CD8-positive, alpha-beta memory T cell (primary cell): ENCODE measurements at places on chromosomes 1 and 21.

DNA sequence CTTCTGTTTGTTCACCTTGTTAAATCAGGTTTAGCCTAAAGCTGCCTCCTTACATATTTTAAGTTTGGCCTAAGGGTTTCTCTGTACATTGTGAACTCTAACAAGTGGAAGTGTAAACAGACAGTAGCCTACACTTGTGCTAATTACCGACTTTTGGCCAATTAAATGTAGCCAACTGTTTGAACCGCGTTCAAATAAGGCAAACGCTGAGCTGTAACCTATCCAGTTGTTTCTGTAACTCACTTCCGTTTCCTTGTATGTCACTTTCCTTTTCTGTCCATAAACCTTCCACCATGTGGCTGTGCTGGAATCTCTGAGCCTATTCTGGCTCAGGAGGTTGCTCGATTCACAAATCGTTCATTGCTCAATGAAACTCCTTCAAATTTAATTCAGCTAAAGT is 8.0 kb upstream of the FCAMR start:
- DNase-seq, result no peak

- DNase-seq, result no peak
Observed at GRCh38 chr21:36109868-36110267, 25.0 kb upstream of the CBR3 start.

GRCh38 chr21:25813917-25814316 is 79.1 kb downstream of the GABPA start:
- DNase-seq, result no peak

DNA sequence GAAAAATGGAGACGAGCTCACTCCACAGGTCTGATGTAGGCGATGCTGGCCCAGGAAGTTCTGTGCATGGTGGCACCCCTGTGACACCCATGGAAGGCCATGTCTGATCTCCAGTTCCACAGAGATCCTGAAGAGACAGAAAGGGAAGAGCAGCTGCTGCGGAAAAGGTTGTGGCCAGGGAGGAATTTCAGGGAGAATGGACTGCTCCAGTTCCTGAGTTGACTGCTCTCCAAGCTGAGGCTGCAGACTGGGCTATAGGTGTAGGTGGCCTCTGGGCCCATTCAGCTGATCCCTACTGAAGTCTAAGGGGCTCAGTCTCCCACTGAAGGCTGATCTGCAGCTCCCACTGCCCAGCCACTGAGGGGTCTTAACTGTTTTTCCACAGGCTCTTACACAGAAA is 89.2 kb downstream of the ETS2 start:
- DNase-seq, result no peak

DNA sequence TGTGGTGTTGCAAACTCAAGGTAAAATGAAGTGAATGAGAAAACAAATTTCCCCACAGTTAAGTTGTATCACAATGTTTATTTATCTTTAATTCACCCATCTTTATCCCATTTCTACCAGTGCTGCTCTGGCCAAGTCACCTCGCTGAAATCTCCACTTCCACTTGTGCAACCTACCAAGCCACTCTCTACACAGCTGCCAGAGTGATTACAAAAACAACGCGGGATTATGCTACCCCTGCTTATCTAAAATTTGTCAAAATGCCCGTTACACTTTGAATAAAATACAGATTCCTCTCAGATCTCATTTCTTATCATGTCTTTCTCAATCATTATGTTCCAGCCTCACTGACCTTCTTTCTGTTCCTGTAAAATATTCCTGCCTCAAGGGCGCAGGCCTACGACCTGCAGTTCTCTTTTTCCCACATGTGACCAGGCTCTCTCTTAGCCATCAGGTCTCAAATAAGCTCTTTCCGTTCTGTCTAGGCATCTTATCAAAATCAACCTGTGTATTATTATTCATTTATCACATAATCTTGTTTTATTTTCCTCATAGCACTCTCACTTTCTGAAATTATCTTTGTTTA is 95.6 kb downstream of the NTMT2 start:
- no peak for DNase-seq

GRCh38 chr1:23555270-23555985 is 3.9 kb downstream of the ID3 start:
- no peak for DNase-seq

- no peak for DNase-seq
Observed at GRCh38 chr1:17624611-17625233, 85.2 kb downstream of the ARHGEF10L start.

DNA sequence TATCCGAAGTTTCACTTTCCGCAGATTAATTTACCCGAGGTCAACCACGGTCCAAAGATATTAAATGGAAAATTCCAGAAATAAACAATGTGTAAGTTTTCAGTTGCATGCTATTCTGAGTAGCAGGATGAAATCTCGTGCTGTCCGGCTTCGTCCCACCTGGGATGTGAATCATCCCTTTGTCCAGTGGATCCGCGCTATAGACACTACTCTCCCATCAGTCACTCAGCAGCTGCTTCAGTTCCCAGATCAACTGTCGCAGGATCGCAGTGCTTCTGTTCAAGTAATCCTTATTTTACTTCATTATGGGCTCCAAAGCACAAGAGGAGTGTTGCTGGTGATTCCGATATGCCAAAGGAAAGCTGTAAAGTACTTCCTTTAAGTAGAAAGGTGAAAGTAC is 8.3 kb upstream of the LRP8 start:
- no peak for DNase-seq

DNA sequence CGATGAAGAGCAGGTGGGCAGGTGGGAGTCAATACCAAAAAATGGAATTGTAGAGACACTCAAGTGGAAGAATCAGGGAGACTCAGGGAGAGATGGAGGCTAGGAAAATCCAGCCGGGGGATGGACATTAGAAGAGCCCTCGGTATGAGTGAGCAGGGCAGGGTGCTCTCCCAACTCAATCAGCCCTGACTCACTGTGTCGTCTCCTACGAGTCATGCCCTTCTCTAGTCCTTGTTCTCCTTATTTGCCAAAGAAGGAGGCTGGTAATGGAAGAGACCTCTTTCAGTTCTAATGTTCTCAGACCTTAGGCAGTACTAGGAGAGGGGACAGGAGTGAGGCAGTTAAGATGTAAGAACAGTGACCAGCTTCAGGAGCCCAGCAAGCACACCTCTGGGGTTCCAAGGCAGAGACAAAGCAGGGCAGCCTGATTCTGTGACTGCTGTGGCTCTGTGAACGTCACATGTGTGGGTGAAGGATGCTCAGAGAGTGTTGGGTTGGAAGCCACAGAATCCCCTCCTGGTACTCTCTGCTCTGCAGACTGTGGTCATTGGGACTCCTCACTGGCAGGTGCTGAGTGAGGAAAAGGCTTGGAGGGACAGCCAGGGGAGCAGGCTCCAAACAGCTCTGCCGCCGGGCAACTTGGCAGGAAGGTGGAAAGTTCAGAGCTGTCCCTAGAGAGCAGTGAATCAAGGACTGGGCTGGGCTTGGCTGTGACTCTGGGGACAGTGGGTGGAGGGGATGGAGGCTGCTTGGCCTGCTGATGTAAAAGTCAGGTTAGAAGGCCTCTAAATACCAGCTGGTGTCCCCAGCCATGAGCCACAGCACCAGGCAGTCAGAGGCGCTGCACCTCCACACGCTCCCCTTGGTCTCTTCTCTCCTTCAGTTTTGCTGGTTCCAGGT is 11.1 kb upstream of the GJA5 start:
- DNase-seq, result no peak

- peak; percentile 32 for DNase-seq
Observed at GRCh38 chr1:6599141-6599975, 3.3 kb downstream of the KLHL21 start.

GRCh38 chr21:43306911-43307676 is 119.8 kb downstream of the SIK1 start:
- DNase-seq, result peak; percentile 43

GRCh38 chr21:45826676-45827301 is 154.8 kb upstream of the COL6A1 start:
- DNase-seq, result no peak

- no peak for DNase-seq
Observed at GRCh38 chr1:24558902-24559791, 3.3 kb downstream of the NCMAP start.

DNA sequence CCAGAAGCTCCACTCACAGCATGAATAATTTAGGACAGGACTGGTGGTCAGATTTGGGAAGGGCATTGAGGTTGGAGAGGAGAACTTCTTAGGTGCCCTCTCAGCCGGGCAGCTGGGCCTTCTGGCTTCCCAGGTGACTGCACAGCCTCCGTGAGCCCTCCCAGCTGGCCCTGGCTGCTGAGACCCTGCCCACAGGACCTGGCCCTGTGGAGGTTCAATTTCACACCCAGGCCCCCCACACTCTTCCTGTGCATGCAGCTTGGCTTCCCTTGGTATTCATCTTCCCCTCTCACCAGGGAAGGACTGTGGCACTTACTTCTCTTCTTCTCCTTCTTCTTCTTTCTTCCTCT is 50.6 kb downstream of the NDUFS5 start:
- no peak for DNase-seq

DNA sequence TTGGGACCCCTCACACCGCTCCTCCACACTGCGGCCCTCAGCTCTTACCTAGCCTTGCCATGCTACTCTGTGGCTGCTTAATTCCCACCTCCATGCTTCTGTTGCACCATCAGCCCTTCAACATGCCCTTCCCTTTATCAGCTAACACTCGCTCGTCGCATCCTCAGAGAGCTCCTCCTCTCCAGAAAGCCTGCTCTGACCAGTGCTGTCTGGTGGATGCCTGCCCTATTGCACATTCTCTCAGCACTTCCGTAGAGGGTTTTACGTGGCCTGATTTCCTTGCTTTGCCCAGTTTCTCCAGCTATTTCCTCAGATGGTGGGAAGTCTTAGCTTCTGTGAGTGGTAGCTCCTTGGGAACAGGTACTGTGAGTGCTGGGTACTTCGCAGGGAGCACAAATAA is 10.3 kb upstream of the LAD1 start:
- no peak for DNase-seq

- DNase-seq, result no peak
Observed at GRCh38 chr1:182968836-182969734, 16.1 kb upstream of the SHCBP1L start.

DNA sequence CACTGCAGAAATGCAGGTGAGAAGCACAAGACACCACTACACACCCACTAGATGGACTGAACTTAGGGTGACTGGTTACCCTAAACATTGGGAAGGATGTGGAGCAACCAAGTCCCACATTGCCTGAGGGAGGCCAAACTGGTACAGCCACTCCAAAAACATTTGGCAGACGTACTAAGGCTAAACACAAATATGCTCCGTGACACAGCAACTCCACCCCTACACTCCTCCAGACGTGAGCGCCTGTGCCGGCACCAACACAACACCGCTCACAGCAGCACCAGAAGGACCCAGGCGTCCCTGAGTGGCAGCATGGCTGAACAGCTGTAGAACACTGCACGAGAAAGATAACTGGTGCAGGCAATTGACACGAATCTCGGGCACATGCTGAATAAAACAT is 14.7 kb downstream of the PTTG1IP start:
- DNase-seq, result no peak

DNA sequence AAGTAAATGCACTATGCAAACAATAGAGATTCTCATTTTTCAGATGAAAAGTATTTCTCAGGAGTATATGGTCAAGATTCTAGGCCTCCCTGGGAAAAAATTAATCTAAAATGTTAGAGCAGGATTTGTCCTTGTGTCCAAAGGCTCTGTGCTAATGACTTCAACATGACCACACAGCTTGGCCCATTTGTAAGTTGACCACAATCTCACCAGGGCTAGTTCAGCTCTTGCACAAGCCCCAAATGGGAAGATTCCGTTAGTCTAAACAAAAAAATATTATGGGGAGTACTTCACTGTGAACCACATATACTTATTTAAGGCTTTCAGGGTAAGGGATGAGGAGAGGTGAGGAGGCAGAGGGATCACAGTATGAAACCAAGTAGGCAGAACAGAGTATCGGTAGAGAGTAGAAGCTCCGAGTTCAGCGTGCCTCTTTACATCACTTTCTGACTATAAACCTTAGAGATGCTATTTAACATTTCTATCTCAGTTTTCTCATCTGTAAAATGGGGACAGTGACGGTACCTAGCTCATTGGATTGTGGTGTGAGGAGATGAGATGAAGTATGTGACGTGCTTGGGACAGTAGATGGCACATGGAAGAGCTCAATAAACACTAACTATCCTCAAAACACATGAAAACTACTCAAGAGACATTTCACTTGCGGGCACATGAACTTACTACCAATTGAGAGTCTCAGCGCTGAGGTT is 37.8 kb upstream of the CTTNBP2NL start:
- no peak for DNase-seq

DNA sequence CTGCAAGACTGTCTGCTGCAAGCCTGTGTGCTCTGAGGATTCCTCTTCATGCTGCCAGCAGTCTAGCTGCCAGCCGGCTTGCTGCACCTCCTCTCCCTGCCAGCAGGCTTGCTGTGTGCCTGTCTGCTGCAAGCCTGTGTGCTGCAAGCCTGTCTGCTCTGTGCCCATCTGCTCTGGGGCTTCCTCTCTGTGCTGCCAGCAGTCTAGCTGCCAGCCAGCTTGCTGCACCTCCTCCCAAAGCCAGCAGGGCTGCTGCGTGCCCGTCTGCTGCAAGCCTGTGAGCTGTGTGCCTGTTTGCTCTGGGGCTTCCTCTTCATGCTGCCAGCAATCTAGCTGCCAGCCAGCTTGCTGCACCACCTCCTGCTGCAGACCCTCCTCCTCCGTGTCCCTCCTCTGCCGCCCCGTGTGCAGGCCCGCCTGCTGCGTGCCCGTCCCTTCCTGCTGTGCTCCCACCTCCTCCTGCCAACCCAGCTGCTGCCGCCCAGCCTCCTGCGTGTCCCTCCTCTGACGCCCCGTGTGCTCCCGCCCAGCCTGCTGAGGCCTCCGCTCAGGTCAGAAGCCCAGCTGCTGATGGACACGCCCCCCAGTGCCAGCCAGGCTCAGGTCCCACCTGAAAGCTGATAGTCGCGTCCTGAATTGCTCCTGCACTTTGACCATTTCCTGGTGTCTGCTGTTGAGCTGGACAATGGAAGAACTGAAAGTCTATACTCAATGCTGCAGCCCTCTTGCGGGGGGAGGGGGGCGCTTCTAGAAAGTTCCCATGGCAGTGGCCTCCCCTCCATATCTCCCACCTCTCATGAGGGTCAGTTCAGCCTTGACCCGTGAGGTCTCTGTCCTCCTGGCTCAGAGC is 1.2 kb downstream of the KRTAP10-4 start:
- DNase-seq, result no peak

- DNase-seq, result no peak
Observed at GRCh38 chr1:6794164-6794563, 8.9 kb downstream of the CAMTA1 start.

GRCh38 chr1:16047791-16048475 is 4.4 kb downstream of the CLCNKB start:
- no peak for DNase-seq

DNA sequence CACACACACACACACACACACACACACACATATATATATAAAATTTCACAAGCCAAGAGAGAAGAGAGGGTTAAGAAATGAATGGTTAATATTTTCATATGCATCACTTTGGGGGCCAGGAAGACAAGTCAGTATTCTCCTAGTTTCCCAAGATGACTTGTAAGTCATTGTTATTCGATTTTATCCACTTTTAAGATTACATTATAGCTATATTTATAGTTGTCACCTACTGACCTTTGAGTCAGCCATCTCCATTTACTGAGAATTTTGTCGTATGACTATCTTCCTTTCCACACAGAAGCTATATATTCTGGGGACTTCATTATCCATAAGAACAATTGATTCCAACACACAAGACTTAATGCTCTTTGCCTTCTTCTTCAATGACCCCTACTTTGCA is 8.9 kb downstream of the LYST start:
- DNase-seq, result no peak

- DNase-seq, result no peak
Observed at GRCh38 chr1:209434066-209434465, 149.4 kb upstream of the CAMK1G start.

- no peak for DNase-seq
Observed at GRCh38 chr21:24583473-24583872, 1023.8 kb downstream of the MRPL39 start.
